ENCODE measurements at places on chromosomes 5 and 9.

GRCh38 chr5:150642567-150642927 lies 2.1 kb downstream of the SYNPO start:
- peak; percentile 83 for DNase-seq
- no peaks in the 10 kb centered on the region for H3K27me3 ChIP-seq
- H3K4me1 ChIP-seq: peaks cover 84% of the 10 kb centered on the region
- peak overlapping the region; percentile 89 for H3K4me3 ChIP-seq
- peak overlapping the region; percentile 94 for H3K27ac ChIP-seq
- no peaks in the 10 kb centered on the region for H3K36me3 ChIP-seq

DNA sequence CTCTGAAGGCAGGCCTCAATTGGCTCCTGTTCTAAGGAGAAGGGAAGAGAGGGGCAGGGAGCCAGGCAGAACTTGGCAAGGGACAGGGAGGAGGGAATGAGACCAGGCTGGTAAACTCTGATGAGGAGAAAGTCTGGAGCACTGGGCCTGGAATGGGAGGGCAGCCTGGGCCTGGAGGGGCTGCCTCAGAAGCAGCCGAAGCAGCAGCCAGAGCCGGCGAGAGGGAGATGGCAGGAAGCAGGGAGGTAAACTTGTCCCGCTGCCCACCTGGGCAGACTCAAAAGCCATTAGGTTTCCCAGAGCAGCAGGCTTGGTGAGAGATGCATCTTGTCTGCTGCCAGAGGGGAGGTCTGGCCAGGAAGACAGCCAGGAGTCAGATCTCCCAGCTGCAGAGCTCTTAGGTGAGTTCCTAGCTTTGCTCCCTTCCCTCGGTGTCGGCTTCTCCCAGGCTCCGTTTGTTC lies 37.0 kb upstream of the CRB2 start:
- H3K27ac ChIP-seq: no peak overlapping the region
- H3K36me3 ChIP-seq: no peaks in the 10 kb centered on the region
- H3K4me3 ChIP-seq: no peak overlapping the region
- no peaks in the 10 kb centered on the region for H3K4me1 ChIP-seq

DNA sequence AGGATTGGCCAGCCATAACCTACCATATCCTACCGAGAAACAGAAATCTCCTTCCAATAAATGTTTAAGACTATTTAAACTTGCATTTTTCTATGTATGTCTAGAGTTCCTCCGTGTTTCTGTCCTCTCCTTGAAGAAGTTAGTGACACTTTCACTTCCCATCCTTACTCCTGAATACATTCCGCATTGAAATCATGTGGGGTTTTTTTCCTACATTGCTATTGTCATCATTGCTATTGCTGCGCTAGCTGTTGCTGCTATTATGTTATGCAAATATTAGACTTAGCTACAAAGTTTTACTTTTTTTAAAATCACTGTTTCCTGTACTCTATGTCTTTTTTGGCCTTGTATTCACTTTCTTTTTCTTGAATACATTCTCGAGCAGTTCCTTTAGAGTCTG lies 83.3 kb upstream of the NEK6 start:
- no peak for DNase-seq
- peaks cover 35% of the 10 kb centered on the region for H3K27me3 ChIP-seq
- H3K4me1 ChIP-seq: no peaks in the 10 kb centered on the region
- no peak overlapping the region for H3K4me3 ChIP-seq
- H3K27ac ChIP-seq: no peak overlapping the region

DNA sequence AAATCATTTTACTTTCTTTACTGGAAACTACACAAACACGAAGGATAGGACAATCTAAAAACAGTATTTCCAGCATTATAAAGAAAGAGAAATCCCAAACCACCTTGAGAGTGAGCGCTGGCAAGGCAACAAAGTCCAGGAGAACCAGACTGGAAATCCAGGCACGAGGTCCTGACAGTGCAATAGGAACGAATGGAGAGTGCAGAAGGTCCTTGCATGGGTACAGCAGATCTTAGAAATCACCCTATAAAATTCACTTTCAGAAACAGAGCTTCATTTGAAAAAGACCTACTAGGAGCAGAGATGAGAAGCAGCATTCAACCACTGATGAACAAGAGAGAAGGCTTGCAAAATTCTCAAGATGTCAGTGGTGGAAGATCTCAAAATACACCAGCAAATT lies 133.7 kb upstream of the ST8SIA4 start:
- DNase-seq: no peak
- H3K4me1 ChIP-seq: no peaks in the 10 kb centered on the region
- no peaks in the 10 kb centered on the region for H3K36me3 ChIP-seq
- no peaks in the 10 kb centered on the region for H3K27me3 ChIP-seq
- no peak overlapping the region for H3K27ac ChIP-seq
- H3K4me3 ChIP-seq: no peak overlapping the region

DNA sequence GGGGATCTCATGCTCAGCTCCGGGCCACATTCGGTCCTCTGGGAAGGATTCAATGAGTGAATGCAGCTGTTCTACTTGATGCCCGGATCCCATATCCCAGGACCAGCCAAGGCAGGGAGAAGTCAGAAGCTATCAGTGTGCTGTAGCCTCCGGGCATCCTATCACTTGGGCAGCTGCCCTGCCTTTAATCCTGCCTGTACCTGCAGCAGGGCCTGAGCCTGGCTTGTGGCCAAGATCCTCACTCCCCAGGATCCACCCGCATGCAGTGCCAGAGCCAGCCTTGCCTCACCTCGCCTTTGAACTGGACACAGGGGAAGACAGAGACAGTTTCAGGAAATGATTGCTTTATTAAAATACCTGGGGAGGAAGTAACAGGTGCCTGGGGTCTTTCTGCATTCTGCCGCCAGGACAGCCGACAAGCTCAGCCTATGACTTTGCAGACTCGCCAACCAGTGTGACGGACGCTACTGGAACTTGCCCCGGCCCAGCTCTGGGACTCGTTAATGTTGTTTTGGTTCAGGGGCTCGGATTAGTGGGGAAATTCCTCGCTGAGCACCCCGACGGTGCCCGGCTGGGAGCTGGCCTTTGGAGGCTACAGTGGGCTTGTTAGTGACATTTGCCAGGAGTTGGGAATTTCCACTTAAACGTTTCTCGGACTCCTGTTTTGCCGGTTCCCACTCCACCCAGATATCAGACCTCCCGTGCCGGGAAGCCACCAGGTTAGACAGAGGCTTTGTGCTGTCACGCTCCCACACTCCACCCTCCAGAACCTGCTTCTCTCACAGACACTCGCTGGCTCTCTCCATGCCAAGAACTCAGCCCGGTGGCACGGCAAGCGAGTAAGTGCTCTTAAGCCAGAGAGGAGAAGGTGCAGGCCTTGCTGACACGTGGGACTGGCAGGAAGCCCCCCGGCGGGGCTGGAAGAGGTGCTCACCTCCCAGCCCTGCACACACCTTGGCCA lies 721 bp downstream of the PTGES start:
- peak overlapping the region; percentile 81 for H3K27ac ChIP-seq
- H3K4me1 ChIP-seq: peaks cover 59% of the 10 kb centered on the region
- no peak for DNase-seq
- peak overlapping the region; percentile 90 for H3K4me3 ChIP-seq
- no peaks in the 10 kb centered on the region for H3K27me3 ChIP-seq

DNA sequence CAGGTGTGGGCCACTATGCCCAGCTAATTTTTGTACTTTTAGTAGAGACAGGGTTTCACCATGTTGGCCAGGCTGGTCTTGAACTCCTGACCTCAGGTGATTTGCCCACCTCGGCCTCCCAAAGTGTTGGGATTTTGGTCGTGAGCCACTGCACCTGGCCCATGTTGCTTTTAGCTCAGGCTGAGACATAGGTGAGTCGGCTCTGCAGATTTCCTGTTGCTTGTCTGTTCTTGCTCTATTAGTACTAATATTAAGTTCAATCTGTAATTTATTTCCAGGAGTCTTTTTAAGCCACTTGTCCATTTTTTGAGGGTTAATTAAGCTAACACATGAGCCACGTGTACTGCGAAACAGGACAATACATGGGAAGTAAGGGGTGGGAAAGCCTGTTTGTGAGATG lies 21.4 kb upstream of the BASP1 start:
- no peaks in the 10 kb centered on the region for H3K27me3 ChIP-seq
- H3K4me1 ChIP-seq: peaks cover 19% of the 10 kb centered on the region
- peaks cover 14% of the 10 kb centered on the region for H3K36me3 ChIP-seq
- H3K4me3 ChIP-seq: no peak overlapping the region
- H3K27ac ChIP-seq: no peak overlapping the region

DNA sequence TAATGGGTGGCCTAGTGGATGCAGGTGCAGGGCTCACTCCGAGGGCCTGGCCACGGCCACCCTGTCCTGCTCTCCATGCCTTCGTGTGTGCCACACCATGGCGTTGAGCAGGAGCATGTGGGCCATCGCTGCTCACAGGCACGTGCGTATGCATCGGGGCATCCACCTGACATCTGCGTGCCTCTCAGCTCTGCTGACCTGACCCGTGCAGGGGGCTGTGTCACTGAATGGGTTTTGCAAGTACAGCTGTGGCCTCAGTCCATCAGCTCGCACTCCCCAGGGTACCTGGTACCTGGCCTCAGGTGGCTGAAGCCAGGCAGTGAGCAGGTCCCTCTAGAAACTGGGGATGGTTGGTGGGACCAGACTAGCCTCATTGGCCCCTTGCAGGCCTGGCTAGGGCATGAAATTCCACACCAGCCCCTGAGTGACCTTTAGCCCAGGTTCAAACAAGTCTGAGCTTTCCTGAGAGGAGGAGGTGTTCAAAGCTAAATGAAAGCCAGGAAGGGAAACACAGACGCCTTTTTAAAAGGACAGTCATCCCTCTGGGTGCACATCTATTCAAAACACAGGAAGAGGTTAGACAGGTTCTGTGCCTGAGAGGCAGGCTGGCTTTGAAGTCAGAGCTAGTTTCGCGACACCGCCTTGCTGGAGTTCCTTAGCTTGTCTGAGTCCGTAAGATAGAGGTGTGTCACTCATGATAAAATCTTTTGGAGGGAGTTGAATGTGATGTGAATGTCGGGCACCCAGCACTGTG lies 74.0 kb downstream of the MACROH2A1 start:
- peaks cover 28% of the 10 kb centered on the region for H3K4me1 ChIP-seq
- H3K4me3 ChIP-seq: no peak overlapping the region
- no peaks in the 10 kb centered on the region for H3K36me3 ChIP-seq
- H3K27me3 ChIP-seq: peaks cover 2% of the 10 kb centered on the region

- peak; percentile 54 for DNase-seq
- no peaks in the 10 kb centered on the region for H3K27me3 ChIP-seq
- H3K36me3 ChIP-seq: no peaks in the 10 kb centered on the region
- peak overlapping the region; percentile 62 for H3K27ac ChIP-seq
- peaks cover 10% of the 10 kb centered on the region for H3K4me1 ChIP-seq
- H3K4me3 ChIP-seq: no peak overlapping the region
Measured at GRCh38 chr5:129670957-129671500, 76.9 kb upstream of the MINAR2 start.

GRCh38 chr9:76323490-76323889 lies 70.7 kb downstream of the RFK start:
- H3K4me1 ChIP-seq: peaks cover 9% of the 10 kb centered on the region
- no peak for DNase-seq
- H3K27me3 ChIP-seq: peaks cover 7% of the 10 kb centered on the region
- H3K27ac ChIP-seq: no peak overlapping the region

GRCh38 chr9:131496844-131497405 lies 5.8 kb upstream of the POMT1 start:
- H3K27me3 ChIP-seq: peaks cover 13% of the 10 kb centered on the region
- no peak overlapping the region for H3K27ac ChIP-seq
- H3K36me3 ChIP-seq: peaks cover 18% of the 10 kb centered on the region
- no peak for DNase-seq

DNA sequence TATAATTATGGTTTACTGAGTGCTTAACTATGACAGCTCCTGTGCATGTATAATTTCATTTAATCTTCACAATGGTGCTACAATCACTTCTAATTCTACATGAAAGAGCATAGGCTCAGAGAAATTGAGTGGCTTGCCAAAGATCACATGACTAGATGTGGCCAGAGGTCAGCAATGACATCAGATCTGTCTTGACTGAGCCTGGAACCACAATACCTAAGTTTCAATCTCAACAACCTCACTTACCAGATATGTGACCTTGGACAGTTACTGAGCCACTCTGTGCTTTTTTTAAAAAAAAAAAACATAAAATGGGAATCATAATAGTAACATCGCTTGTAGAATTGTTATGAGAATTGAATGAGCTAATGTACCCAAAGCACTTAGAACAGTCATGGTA lies 130.7 kb downstream of the TRIM32 start:
- H3K4me3 ChIP-seq: no peak overlapping the region
- H3K36me3 ChIP-seq: no peaks in the 10 kb centered on the region
- H3K27me3 ChIP-seq: no peaks in the 10 kb centered on the region
- no peak for DNase-seq
- no peaks in the 10 kb centered on the region for H3K4me1 ChIP-seq

- no peak for DNase-seq
- no peak overlapping the region for H3K4me3 ChIP-seq
- H3K4me1 ChIP-seq: no peaks in the 10 kb centered on the region
- H3K27ac ChIP-seq: no peak overlapping the region
- no peaks in the 10 kb centered on the region for H3K36me3 ChIP-seq
Measured at GRCh38 chr5:64180661-64181343, 15.2 kb downstream of the RNF180 start.

GRCh38 chr5:57538341-57538955 lies 55.8 kb upstream of the ACTBL2 start:
- H3K4me1 ChIP-seq: peaks cover 29% of the 10 kb centered on the region
- no peaks in the 10 kb centered on the region for H3K36me3 ChIP-seq
- peaks cover 1% of the 10 kb centered on the region for H3K27me3 ChIP-seq
- peak; percentile 55 for DNase-seq
- peak overlapping the region; percentile 66 for H3K4me3 ChIP-seq
- H3K27ac ChIP-seq: peak overlapping the region; percentile 80

DNA sequence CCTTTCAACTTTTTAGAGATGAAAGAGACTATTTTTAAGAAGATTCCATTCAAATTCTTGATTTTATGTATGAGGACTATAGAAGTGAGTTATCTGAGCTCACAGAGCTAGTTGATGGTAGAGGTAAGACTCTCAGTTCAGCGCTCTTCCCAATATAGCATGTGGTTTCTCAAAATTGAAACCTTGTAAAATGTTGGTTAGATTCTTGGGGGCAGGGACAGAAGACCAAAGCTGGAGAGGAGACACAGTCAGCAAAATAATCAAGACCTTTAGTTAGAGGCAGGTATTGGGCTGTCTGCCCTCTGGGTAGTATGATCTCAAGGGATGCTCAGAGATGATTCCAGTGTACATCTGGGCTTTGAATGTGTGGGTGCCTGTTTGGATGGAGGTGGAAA lies 246.4 kb downstream of the SH3GL2 start:
- no peaks in the 10 kb centered on the region for H3K36me3 ChIP-seq
- DNase-seq: no peak
- peaks cover 5% of the 10 kb centered on the region for H3K27me3 ChIP-seq
- no peak overlapping the region for H3K4me3 ChIP-seq
- no peak overlapping the region for H3K27ac ChIP-seq

- H3K4me1 ChIP-seq: peaks cover 51% of the 10 kb centered on the region
- peak; percentile 53 for DNase-seq
- no peak overlapping the region for H3K4me3 ChIP-seq
- no peaks in the 10 kb centered on the region for H3K36me3 ChIP-seq
- H3K27me3 ChIP-seq: no peaks in the 10 kb centered on the region
- no peak overlapping the region for H3K27ac ChIP-seq
Measured at GRCh38 chr9:113558632-113559502, 95.3 kb downstream of the RGS3 start.

Measured in HFFc6 (cell line).